ENCODE measurements at places on chromosomes 5 and 9.

GRCh38 chr5:90875456-90875855, 316.9 kb downstream of the ADGRV1 start:
- DNase-seq: no peak

DNA sequence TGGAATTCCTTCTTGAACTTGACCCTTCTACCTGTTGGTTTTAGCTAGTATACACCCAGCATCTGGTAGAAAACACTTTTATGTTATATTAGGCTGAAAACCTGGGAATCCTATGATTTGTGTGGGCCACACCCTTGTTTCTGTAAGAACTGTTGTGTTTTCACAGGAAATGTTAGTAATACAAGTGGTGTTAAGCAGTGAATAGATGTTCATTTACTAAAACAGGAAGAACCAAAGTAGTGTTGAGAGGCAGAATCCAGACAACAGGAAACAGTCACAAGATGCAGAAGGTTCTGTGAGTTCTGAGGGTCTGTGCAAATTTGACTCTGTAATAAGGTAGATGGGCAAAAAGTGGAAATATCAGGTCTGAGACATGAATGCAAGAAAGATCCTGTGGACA, 73.0 kb upstream of the RAI14 start:
- DNase-seq: no peak

DNA sequence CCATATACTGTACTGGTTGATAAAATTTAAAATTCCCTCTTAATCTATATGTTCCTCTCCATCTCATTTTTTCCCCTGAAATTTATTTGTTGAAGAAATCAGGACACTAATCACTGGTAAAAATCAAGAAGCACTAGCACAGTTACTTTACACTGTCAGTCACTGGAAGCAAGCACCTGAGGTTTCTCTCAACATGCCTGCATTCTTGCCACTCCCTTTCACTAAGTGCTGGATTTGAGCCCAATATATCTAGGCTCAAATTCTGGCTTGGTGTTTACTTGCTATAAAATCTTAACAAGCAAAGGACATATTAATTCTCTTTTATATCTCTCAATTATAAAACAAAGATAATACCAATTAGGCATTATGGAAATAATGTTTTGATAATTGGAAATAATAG, 58.6 kb downstream of the DIAPH1 start:
- DNase-seq: no peak

GRCh38 chr5:142866563-142867275, 96.5 kb downstream of the ARHGAP26 start:
- DNase-seq: no peak

DNA sequence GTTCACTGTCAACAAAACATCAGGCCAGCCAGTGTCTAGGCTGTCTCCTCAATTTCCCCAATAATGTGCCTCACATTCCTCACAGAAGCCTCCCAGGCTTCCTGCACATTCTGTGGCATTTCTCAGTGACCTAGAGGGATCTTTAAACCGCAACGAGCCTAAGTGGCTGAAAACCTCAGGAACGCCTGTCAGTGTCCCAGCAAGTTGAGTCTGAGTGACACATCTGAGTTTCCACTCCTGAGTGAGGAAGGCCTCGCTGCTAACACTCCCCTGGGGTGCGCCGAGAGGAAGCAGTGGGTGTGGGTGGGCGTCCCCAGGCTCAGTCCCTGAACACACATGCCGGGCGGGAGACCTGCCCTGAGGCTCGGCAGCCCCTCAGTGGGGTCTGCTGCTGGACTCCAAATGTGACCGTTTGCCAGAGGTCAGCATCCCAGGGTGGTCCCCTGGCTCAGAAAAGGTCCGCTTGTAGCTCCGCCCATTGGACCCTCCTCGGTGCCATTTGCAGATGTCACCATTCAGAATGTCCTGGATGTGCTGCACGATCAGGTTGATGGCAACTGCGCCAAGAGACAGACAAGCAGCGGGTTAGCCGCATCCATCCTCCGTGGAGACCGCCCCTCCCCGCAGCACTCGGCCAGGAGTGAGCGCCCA, 6.3 kb downstream of the UCK1 start:
- DNase-seq: no peak

DNA sequence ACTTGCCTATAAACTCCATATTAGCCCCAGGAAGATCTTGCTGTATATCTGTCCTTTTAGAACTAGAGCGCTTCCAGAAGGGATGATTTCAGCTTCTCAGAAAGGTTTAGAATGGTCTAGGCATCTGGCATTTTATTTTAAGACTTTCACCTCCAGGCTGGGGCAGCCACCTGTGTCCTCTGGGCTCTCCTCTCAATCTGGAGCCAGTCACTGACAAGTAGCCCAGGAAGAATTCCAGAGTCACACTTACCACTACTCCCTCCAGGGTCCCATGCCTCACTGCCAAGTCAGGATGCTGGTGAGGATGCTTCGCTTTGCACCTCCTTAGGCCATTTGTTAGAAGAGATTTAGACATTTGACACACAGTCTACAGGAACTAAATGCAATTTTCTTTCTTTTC, 20.8 kb downstream of the B4GALT1 start:
- DNase-seq: no peak

DNA sequence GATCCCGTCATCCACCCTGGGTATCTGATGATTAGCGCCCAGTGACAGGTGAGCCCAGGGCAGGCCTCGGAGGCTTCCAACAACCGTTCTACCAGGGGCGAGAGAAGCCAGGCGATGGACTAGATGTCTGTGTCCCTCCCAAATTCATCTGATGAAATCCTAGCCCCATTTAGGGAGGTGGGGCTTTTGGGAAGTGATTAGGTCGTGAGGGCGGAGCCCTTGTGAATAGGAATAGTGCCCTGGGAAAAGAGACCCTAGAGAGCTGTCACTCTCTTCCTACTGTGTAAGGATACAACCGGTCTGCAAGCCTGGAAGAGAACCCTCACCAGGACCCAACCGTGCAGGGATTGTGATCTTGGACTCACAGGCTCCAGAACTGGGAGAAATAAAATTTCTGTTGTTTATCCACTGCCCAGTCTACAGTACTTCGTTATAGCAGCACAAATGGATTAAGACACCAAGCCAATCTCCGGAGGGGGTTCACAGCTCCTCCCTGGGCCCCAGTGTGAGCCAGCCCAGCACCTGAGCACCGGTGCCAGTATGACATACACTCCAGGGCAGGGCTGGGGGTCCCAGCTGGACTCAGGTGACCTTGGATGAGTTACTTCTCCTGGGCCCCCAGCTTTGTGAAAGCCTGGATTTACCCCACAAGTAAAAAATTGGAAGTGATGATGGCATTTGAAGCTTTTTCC, 162.2 kb downstream of the DAB2IP start:
- no peak for DNase-seq

DNA sequence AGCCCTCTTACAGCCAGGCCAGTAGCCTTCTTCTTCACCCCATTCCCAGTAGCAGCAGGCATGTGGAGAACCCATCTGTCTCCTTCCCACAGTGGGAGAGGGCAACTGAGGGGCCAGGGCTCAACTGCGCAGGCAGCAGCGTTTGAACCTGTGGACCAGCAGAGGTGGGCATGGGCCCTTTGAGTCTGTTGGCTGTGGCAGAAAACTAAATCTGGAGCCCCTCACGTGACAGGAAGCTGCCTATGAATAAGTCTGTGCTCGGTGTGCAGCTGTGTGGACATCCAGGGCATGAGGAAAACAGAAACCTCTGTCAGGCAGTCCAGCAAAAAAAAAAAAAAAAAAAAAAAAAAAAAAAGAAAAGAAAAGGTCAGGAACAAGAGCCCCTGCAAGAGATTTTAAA, 189.2 kb upstream of the NR3C1 start:
- no peak for DNase-seq

Measured in T-helper 22 cell (primary cell).